ENCODE measurements at places on chromosomes 2 and 18.

GRCh38 chr2:179263446-179264367 is 925 bp downstream of the SESTD1 start:
- peak; percentile 9 for DNase-seq

DNA sequence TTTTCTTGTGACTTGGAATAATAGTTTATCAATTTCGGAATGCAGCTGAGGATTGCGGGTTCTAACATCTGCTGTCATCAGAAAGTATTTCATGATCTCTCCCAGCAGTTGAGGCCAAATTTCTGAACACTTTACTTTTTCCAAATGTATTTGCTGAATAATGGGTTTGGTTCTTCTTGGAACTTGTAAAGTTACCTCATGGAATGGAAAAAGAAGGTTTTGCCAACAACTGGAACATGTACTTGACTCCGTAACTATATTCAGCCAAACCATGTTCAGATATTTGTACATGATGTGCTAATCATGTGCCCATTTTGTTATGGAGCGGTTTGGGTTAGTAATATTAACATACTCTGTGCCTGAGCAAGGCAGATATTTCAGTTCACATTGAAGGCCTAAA is 119.6 kb downstream of the LCLAT1 start:
- DNase-seq, result no peak

- DNase-seq, result no peak
Observed at GRCh38 chr2:229474125-229474524, 203.0 kb upstream of the PID1 start.

GRCh38 chr2:212021947-212022346 is 516.7 kb downstream of the ERBB4 start:
- no peak for DNase-seq

- DNase-seq, result no peak
Observed at GRCh38 chr18:37669991-37670534, 104.5 kb upstream of the CELF4 start.

DNA sequence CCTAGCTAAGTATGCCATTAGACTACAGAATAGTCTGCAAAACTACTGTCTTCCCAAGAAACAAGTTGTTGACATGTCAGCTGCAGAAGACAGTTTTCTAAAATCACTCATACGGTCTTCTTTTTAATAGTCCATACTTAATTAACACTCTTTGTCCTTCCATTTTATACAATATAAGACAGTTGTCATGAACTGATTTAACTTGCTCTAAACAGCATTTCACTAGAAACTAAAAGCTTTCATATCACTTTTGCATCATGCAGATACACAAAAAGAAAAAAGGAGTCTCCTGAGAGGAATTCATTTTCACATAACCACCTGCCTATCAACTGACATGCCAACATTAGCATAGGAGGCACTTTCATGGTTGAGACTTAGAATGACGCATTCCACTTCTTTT is 1159.6 kb upstream of the CHAC2 start:
- no peak for DNase-seq

DNA sequence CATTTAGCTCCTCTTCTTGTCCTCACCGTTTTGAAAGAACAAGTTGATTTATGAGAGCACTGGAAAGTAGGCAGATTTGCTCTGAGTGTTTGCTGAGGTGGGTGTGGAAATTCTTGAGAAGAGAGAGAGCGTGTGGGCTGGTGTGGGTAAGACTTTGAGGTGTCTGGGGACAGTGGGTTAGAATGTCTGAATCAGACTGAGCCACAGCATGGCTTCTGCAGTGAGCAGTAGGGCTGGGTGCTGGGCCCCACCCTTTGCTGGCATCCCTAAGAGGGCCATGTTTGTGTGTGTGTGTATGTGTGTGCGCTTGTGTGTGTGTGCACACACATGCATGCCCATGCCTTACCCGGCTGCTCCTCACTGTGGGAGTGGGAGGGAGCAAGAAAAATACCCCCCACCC is 63.7 kb downstream of the COPS8 start:
- no peak for DNase-seq

DNA sequence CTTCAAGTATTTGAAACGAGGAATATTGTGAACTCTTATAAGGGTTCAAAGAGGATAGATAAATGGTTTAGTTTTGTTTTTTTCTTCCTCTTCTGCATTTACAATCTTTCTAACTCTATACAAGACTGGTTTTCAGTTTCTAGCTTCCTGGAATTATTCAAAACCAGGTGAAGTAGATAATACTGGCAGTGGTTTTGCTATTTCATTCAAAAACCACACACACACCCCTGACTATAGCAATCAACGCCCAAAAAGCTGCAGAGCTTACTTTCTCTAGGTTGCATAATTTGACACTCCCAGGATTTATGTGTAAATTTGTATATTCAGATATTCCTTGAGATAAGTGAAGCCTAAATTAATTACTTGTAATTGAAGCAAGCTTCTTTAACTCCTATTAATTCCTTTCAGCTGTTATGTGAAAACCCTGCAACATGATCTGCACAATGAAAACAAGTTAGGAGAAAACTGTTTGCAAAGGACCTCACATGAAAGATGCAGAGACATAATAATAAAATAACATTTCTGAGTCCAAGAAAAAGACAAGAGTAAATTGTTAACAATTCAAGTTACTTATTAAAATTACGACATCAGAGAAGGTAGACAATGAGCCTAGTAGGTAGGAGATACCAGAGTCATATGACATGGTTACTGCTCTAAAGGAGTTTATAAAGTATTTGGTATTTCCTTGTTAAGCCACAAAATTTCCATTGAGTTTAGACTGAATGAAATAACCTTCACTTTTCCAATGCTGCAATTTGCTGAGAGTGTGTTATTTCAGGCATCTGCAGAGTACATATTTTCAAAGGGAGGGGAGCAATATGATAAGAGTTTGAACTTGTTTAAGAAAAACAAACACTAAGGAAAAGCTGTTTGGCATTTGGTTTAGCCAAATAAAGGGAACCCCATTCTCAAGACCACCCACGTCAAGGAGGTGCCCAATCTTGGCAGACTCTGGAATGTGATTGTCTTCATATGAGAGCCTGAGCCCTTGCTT is 1.6 kb upstream of the NFE2L2 start:
- no peak for DNase-seq

- peak; percentile 16 for DNase-seq
Observed at GRCh38 chr2:110858135-110858725, 125.9 kb downstream of the ACOXL start.

DNA sequence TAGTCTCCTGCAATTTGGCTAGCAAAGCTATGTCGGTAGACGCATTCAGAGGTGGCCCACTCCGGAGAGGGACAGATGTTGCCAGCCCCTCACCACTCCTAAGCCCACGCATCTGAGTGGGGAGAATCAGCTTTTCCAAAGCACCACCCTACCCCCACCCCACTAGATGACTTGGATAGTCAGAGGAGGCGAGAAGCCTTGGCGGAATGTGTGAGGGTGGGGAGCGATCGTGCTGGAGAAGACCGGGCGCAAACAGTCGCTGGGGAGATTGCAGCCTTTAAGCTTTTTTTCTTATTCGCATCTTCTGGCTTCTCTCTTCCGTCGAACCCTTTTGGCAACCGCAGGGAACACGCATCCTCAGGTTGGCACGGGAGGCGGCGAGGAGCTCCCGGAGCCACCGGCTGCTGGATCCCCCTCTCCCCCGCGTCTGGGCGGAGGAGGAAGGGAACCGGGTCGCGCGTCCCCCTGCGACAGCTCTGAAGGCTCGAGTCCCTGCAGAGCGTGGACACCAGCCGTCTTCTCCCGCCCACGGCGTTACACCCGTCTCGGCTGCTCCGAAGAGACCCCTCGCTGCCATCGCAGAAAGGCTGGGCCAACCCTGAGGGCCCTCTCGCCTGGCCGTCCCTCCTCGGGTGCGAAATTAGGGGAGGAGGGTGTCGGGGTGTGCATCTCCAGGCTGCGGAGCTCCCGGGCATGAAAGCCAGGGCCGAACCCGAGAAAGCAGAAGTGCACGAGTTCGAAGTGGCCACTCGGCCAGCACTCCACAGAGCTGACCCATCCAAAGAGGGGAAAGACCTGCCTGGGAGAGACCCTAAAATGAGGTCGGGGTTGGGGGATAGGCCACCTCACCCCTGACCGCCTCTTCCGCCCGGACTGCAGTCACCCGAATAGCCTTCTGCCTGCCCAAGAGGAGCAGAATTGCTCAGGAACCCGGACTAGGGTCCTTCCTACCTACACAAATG is 12.2 kb downstream of the EVX2 start:
- DNase-seq, result no peak

DNA sequence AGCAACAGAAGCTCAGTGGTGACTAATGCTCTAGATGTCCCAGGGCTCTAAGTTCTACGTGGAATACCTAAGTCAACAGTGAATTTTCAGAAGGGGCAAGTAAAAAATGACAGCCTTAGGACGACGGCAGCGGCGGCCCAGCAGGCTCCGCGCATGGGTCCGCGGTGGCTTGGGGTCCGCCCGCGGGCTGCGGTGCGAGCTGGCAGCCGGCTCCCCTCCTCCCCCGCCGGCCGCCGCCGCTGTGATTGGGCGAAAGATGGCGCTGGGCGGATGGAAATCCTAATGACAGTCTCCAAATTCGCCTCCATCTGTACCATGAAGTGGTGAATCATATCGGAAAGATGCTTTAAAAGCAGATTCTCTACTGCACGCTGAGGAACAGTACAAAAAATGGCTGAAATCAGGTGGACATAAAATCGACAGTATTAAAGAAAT is 74.7 kb downstream of the HNRNPLL start:
- DNase-seq, result no peak

- no peak for DNase-seq
Observed at GRCh38 chr2:45438872-45439665, 172.0 kb downstream of the SRBD1 start.

DNA sequence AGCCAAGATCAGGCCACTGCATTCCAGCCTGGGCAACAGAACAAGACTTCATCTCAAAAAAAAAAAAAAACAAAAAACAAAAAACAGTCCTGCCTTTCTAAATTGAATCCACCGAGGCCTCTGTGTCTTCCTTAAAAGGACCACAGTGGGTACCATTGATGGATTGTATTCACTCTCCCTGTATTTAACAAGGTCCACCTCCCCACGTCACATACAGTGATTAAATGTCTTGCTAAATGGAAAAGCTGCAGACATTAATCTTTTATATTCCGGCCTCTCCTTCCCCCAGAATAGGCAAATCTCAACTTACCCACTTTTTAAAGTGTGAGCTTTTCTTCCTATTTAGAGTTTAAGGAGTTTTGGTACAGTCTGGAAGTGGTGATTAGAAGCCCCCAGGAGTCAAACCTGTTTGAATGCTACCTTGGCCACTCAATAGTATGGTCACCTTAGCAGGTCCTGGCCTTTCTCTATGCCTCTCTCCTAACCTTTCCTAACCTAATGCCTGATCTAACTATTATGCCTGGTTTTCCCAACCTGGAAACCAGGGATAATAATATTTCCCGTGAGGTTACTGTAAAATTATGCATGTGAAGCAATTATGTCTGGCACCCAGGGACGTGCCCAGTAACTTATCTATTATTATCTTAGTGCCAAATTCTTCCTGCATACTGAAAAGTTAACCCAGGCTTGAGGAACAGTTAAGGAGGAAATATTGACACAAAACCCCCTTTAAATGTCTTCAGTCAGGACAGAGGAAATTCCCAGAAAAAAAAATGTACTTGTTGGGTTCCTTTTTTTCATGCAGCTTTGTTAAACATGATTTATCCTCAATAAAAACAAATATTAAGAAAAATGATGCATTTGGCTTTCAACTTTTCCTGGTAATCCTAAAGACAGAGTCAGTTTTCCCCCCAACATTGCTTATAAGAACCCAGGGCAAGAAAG is 3.1 kb downstream of the NFE2L2 start:
- no peak for DNase-seq

GRCh38 chr2:166536111-166536510 is 42.1 kb upstream of the SCN7A start:
- DNase-seq, result no peak

DNA sequence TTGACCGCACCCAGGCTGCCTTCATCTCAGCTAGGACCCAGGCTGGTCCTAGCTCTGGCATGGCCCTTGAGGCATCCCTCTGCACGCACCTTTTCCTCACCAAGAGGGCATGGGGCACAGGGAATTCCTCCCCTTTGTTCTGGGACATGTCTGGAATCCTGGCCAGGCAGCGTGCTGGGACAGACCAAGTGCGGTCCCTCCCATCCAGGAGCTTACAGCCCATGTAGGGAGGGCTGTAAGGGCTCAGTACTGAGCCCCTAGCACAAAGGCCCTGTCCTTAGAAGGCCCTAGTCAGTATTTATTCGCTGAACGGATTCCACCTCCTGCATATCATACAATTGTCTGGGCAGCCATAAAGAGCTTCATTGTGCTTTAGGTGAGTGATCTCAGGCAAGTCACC is 3.0 kb downstream of the TMEM37 start:
- DNase-seq, result no peak

DNA sequence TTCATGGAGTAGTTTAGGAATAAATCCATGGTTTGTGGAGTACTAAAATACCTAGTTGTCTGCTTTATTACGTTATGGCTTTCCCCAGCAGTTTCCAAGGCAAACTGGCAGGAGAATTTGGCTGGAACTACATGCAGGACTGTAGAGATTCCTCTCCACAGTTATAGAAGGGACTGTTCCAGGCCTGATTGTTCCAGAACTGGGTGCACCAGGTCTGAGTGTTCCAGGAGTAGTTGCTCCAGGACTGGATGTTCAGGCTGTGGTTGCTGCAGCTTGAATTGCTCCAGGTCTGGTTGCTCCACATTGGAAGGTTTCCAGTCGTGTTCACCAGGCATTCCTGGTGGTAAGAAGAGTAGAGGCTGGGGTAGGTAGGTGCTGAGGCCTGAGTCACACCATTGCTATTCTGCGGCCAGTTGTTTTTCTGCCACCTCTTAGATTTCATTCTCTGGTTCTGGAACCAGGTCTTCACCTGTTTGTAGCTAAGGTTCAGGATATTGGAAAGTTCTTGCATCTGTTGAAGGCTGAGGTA is 28.1 kb downstream of the SGPP2 start:
- DNase-seq, result no peak

DNA sequence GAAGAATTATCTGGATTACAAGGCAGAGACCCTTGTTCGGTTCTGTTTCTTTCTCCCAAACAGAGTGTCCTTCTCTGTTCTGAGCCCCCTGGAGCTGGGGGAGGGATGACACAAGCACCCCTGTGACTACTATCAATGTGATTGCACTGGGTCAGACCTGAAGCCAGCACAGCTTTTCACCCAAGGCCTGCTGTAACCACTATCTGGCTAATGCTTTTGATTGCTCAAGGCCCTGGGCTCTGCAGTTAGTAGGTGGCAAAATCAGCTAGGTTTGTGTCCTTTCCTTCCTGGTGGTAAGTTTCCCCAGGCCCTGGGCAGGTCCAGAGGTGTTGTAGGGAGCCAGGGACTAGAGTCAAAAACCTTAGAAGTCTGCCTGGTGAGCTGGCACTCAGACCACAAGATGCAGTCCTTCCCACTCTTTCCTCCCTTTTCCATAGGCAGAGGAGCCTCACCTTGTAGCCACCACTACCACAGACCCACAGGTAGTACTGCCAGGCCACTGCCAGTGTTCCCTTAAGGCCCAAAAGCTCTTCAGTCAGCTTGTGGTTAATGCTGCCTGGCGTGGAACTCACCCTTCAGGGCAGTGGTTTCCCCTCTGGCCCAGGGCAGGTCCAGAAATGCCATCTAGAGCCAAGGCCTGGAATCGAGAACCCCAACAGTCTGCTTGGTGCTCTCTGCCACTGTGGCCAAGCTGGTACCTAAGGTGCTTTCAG is 83.0 kb downstream of the FAM117B start:
- DNase-seq, result no peak
